ENCODE measurements at places on chromosomes 3 and 15.

DNA sequence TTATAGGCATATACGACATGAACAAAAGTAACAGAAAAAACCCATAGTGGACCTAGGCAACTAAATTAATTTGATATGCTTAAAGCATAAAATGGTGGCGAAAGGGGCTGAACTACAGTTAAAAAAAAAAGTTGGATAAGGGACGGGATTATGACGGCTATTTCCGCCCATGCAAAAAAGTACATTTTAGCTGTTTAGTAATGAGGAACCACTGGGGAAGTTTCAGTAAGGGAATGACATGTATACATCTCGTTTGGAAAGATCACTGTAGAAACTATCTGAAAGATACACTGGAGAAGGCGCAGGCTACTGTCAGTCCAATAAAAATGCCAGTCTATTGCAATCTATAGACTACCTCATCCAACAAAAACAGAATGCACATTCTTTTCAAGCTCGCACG, 65.6 kb downstream of the ZNF148 start:
- DNase-seq = no peak

GRCh38 chr3:60192297-60193114, 1058.7 kb downstream of the FHIT start:
- DNase-seq = no peak

GRCh38 chr15:81427176-81427575, 53.2 kb upstream of the TMC3 start:
- DNase-seq = no peak

- no peak for DNase-seq
These were observed at the start of gene IL17RC for GRCh38 chr3:9916734-9917680. Gene IL17RC, plus strand, starts transcription at chr3:9917098. Its CDS starts 218 bp downstream, at chr3:9917316.

DNA sequence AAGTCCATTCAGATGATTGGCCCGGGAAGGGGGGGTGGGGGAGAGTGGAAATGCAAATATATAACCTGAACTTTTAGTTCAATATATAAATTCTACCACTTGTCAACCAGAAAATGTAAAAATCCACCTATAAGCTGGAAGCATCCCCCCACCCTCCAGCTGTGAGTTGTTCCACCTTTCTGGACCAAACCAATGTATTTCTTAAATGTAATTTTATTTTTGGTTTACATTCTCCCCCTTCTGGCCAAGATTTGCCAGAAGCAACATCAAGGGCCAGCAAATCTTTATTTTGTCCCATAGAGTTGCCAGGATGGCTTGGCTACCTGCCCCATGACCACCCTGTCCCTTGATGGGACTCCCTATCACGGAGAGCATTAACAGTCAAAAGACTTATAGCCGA, 545.7 kb downstream of the TBL1XR1 start:
- DNase-seq = no peak

- DNase-seq = no peak
These were observed 4.7 kb upstream of the CEMIP start for GRCh38 chr15:80774486-80774885.

- DNase-seq = no peak
These were observed 60.0 kb upstream of the NMNAT3 start for GRCh38 chr3:139737682-139738361.

- no peak for DNase-seq
These were observed 54.8 kb downstream of the ANAPC13 start for GRCh38 chr3:134430950-134431445.

DNA sequence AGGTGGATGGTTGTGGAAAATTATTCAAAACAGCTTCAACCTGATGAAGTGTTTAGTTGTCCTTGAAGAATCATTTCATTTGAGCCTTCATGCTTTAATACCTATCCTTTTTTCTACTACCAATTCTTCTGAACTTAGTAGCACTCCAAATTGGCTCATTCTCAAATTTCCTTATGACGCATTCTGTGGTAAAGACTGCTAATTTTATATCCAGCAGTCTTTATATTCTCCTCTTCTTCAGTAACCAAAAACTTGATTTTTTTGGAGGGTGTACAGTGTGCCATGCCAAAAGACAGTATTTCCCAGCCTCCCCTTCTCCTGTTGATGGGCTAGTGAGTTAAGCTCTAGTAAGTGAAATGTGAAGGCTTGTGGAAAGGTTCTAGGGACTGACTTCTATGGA, 25.2 kb downstream of the CGNL1 start:
- no peak for DNase-seq

DNA sequence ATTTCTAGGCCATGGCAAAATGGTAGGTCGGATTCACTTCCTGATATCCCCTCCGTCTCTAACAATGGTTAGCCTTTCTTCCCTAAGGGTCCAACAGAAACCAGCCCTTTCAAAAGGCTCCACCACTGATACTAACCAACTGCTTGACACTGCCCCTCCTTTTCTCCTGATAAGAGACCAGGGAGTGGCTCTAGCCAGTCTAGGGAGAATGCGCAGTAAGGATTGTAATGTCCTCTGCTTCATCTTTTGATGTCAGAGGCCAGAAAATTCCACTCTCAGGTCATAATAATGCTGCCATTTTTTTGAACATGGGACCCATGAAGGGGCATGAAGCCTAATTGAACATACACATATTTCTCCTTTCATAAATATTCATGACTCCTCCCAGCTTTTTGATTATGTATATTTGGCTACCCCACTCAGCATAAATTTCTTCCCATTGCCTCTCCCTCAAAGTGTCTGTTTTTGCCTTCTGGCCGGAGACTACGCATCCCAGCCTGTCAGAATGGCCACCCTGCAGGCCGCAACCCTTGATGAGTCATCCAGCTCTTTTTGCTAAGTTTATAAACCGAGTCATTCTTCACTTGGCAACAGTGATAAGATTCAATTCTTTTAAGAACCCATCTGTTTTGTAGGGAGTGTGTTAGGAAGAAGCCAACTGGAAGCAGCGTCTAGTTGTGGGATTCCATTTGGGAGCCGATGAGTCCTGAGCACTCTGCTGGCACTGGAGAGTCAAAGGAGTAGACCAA, 189.0 kb upstream of the MCTP2 start:
- DNase-seq = no peak

- no peak for DNase-seq
These were observed 529.2 kb upstream of the GOLIM4 start for GRCh38 chr3:168624892-168625448.

DNA sequence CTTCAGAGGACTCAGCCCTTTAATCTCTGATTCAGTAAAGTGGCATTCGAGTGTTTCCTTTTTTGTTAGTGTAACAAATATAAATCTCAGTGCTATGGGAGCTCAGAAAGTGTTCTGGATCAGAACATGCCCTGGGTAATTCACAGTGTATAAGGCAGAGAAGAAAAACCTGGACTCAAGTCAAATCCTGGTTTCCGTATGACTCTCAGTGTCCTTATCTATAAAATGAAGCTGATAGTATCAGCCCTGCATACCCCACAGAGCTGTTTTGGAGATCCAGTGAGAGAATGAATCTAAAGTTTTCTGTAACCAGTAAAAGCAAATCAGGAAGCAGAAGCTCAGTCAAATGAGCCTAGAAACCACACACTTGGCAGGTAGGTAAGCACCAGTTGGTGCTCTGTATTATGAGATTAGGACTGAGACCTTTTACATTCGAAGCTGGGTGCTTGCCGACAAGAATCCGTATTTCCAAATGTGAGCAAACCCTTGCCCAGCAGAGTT, 67.2 kb downstream of the IL1RAP start:
- DNase-seq = no peak

DNA sequence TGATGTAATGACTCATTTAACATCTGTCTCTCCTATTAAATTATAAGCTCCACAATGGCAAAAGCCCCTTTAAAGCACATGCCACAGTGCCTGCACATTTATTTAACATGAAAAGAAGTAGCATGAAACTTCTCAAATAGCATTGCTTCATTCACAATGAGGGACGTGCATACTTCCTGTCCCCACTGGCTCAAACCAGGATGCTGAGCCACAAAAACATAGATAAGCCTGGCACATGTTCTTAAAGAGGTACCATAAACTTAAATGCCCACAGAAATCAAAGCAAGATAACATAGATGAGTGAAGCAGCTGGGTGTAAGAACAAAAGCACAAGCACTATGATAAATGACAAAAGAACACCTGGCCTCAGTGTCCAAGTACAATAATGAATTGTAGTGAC, 3.8 kb downstream of the TP53BP1 start:
- DNase-seq = peak; percentile 69

DNA sequence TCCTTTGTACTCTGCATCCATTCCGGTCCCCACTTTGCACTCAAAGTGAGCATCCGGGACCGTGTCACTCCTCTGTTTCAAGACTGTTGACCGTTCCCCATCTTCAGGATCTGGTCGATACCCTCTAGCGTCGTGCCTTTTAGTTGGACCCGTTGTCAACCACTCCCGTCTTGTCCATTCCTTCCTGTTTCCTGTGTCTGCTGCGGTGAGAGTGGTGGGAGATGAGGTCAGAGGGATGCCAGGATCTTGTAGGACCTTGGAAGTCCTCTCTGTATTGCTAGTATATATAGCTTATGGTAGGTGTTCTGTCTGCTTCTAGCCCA, 624 bp downstream of the BRK1 start:
- no peak for DNase-seq

GRCh38 chr15:100704281-100705055, 102.1 kb downstream of the ASB7 start:
- no peak for DNase-seq

GRCh38 chr3:82814660-82815059, 1053.2 kb upstream of the GBE1 start:
- DNase-seq = no peak

DNA sequence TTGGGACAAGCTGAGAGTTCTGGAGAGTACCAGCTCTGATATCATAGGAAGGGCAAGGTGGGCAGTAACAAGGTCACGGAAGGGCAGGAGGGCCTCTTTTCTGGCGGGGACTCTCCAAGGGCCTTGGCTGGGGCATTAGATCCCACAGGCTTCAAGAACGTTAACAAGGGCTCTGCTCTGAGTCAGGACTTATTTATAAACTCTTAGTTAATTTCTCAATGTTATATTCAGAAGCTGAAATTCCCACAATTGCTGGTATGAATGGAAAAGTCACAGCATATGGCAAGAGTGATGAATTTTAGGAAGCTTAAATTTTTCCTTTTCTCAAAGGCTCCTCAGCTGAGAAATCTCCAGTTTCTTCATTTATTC, 320.2 kb upstream of the TBC1D5 start:
- no peak for DNase-seq

- no peak for DNase-seq
These were observed 262.4 kb downstream of the CPNE4 start for GRCh38 chr3:131772269-131773026.

All from Jurkat, Clone E6-1 (cell line).